ENCODE measurements at places on chromosomes 1 and 21.

- no peak for DNase-seq
Observed at GRCh38 chr1:210299501-210299900, 29.2 kb upstream of the HHAT start.

- DNase-seq: no peak
Observed at GRCh38 chr1:41714638-41715389, 203.9 kb downstream of the HIVEP3 start.

DNA sequence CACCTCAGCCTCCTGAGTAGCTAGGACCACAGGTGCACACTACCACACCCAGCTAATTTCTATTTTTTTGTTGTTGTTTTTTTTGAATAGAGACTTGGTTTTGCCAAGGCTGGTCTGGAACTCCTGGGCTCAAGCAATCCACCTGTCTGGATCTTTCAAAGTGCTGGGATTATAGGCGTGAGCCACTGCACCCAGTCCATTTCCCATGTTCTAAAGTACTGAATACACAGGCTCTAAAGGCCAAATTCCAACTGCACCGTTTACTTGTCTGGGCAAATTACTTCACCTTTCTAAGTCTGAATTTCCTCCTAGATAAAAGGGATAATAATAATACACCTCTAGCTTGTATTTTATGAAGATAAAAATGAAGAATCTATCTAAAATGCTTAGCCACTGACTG is 39.6 kb downstream of the FRRS1 start:
- no peak for DNase-seq

GRCh38 chr1:116147972-116148371 is 36.8 kb downstream of the MAB21L3 start:
- no peak for DNase-seq

Data from stimulated activated naive CD4-positive, alpha-beta T cell treated with Interleukin-2 at 50 U/mL for 16 hours (primary cell).